ENCODE measurements at places on chromosomes 3 and 15.

GRCh38 chr3:61545716-61546115, 15.7 kb upstream of the PTPRG start:
- DNase-seq = no peak
- no peaks in the 10 kb centered on the region for H3K36me3 ChIP-seq
- no peaks in the 10 kb centered on the region for H3K4me1 ChIP-seq

DNA sequence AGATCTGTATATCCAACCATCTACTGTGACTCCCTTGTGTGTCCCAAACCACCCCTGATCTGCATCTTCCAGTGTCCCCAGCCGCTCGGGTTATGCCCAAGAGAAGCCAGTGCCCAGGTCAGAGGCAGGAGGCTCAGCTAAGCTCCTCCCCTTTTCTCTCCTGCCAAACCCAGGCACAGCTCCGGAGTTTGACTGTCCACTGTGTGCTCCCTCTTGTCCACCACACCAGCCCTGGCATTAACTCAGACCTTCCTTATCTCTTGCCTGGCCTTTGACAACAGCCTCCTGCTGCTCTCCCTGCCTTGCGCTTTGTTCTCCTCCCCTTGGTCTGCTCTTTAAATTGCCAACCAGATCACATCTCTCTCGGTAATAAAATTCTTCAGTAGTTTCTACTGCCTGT, 39.3 kb downstream of the DGKG start:
- H3K36me3 ChIP-seq = no peaks in the 10 kb centered on the region
- no peaks in the 10 kb centered on the region for H3K27me3 ChIP-seq
- no peak for DNase-seq
- H3K4me3 ChIP-seq = no peak overlapping the region
- H3K27ac ChIP-seq = no peak overlapping the region

GRCh38 chr3:107592073-107592472, 69.3 kb downstream of the BBX start:
- no peaks in the 10 kb centered on the region for H3K4me1 ChIP-seq
- no peak overlapping the region for H3K4me3 ChIP-seq
- H3K36me3 ChIP-seq = no peaks in the 10 kb centered on the region
- no peak for DNase-seq
- no peak overlapping the region for H3K27ac ChIP-seq
- no peaks in the 10 kb centered on the region for H3K27me3 ChIP-seq

- H3K27me3 ChIP-seq = no peaks in the 10 kb centered on the region
- peaks cover 29% of the 10 kb centered on the region for H3K4me1 ChIP-seq
- no peak overlapping the region for H3K4me3 ChIP-seq
- no peak for DNase-seq
- H3K36me3 ChIP-seq = no peaks in the 10 kb centered on the region
These were observed 3.0 kb upstream of the STRA6 start for GRCh38 chr15:74205582-74205947.

GRCh38 chr3:105137911-105138310, 228.8 kb upstream of the ALCAM start:
- no peak for DNase-seq
- H3K27me3 ChIP-seq = no peaks in the 10 kb centered on the region
- H3K4me1 ChIP-seq = no peaks in the 10 kb centered on the region
- H3K4me3 ChIP-seq = no peak overlapping the region
- H3K27ac ChIP-seq = no peak overlapping the region
- H3K36me3 ChIP-seq = no peaks in the 10 kb centered on the region

DNA sequence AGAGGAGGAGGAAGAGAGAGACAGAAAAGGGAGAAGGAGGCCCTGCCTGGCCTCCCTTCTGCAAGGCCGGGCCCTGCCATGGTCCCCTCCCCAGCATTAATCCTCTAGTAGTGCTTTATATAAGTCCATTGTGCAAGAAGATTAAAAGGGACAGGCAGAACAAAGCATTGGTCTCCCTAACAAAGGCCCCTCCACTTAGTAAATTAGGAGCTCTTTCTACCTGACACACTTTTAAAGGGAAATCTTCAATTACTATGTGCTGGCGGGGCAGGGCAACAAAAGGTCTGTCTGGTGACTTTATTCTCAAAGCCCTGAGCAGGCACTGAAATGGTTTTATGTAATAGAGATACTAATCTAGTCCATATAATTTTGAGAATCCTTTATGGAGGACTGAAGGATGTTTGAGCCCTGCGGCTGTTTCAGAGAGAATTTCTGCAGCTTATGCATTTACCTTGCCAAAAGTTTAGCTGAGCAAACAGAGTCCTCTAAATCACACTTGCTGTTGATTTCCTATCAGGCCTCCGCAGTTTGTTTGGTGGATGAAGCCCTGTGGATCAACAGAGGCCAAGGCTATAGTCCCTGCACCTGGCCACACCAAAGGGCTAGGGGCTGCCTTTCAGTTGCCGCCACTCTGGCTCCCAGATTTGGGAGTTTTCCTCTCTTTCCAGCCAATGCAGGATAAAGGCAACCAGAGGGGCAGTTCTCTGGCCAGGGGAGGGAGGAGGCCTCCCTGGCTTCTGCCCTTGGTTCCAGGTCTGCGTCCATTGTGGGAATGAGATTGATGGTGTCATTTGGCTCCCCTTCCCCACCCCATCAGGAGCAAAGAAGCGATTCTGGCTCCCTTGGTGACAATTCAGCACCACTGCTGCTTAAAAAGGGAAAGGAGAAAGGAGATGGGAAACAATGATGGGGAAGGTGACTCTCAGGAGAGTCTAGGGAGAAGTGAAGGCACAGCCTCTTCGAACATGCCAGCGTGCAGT, 148.0 kb downstream of the MEGF11 start:
- no peak overlapping the region for H3K4me3 ChIP-seq
- H3K27me3 ChIP-seq = no peaks in the 10 kb centered on the region
- H3K36me3 ChIP-seq = no peaks in the 10 kb centered on the region
- no peak for DNase-seq

GRCh38 chr3:117536006-117536405, 826.4 kb downstream of the TUSC7 start:
- no peaks in the 10 kb centered on the region for H3K4me1 ChIP-seq
- H3K27ac ChIP-seq = no peak overlapping the region
- H3K36me3 ChIP-seq = no peaks in the 10 kb centered on the region
- no peak for DNase-seq

DNA sequence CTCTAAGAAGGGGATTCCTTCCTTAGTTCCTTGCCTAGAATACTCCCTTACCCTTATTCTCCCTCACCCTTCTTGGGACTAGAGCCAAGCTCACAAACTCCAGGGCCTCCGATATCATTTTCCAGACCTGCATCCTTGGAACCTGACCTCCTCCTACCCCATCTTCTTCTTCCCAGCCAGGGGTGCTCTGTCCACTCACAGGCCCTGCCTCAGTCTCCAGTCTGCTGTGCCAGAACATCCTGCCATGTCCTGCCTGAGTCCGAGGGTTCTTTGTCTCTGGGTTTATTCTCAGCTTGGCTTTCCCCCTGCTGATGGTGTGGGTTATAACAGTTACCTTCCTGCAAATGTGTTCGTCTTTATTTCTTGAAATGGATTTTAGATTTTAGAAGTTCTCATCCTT, 59.9 kb upstream of the MCF2L2 start:
- no peaks in the 10 kb centered on the region for H3K27me3 ChIP-seq
- H3K4me3 ChIP-seq = no peak overlapping the region
- H3K4me1 ChIP-seq = no peaks in the 10 kb centered on the region
- DNase-seq = no peak
- H3K36me3 ChIP-seq = no peaks in the 10 kb centered on the region
- H3K27ac ChIP-seq = no peak overlapping the region

- H3K27ac ChIP-seq = peak overlapping the region; percentile 38
- H3K4me3 ChIP-seq = no peak overlapping the region
- no peaks in the 10 kb centered on the region for H3K36me3 ChIP-seq
- DNase-seq = peak; percentile 75
These were observed 24.3 kb downstream of the TBC1D21 start for GRCh38 chr15:73897441-73898261.
